Stimulated activated CD4-positive, alpha-beta T cell treated with anti-CD3 and anti-CD28 coated beads, Interleukin-15, amount 100 ng/mL, for 1 hour (primary cell): ENCODE measurements at places on chromosomes 1 and 21.

GRCh38 chr1:57854436-57854835, 430.6 kb upstream of the DAB1 start:
- no peak for DNase-seq

DNA sequence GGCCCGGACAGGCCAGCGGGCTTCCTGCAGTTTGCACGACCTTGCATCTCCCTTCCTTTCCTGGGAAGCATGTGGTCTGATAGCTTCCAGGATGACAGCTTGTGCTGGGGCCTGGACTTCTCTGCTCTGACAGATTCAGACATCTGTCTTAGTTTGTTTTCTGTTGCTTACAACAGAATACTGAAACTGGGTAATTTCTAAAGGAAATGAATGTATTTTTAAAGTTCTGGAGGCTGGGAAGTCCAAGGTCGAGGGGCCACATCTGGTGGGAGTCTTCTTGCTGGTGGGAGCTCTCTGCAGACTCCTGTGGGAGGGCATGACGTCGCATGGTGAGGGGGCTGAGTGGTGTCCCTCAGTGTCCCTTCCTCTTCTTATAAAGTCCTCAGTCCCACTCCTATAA, 35.3 kb upstream of the TENT5B start:
- DNase-seq, result no peak

DNA sequence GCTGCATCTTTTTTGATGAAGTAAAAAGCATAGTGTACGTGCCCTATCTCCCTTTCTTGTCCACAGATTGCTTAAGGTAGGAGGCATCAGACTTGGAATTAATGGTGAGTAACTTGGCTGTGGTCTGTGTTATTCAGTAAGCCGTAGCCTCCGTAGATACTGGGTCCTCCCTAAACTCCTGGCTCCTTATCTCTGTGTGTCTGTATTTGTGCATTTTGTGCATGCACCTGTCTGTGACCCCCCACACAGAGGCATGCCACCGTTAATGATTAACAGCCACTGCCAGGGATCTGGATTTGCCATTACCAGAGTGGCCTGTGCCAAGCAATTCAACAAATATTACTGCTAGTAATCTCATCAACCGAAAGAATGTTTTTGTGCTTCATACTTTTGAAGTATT, 31.9 kb downstream of the MAP3K21 start:
- no peak for DNase-seq

DNA sequence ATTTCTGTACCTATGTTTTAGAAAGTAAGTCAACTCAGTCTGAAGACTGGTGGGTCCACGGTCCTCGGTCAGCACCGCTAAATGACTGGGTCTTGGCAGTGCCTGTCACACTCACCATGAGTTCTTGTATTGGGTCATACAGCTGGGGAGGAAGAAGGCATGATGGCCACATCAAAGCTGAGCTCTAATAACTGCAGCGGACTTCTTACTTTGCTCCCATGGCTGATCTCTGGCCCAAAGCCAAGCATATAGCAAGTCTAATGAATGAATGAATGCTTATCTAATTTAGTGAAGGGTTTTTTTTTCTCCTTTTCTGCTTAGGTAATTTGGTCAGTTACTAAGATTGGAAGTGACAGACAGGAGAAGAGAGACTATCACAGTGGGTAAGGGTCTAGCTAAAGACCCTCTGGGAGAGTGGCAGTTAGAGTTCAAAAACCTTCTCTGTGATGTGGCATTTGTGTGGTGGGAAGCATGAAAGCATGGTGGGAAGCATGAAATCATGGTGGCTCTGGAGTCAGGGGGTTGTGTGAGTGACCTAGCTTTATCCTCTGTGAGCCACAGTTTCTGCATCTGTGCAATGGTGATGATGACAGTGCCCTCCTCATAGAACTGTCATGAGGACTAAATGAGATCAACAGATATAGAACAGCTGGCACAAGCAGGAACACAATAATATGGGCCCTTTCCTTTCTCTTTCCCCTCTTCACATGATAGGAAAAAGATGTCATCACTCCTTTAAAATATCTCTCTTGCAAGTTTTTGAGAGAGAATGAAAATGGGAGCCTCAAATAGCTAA, 78.9 kb upstream of the JAK1 start:
- DNase-seq, result no peak

DNA sequence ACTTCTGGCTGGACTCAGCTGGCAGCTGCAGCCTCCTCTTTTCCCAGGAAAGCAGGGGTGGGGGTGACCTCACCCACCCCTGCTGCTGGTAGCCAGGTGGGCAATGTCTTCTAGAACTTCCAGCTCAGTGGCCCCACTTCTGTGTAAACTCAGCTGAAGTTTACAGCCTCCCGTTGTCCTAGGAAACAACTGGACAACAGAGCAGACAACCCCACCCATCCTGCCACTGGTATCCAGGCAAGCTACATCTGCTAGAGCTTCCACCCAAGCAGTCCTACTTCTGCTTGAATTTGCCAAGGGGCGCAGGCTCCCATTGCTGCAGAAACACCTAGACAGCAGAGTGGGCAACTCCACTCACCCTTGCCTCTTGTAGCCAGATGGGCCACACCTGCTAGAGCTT, 309.6 kb upstream of the BEND5 start:
- DNase-seq, result no peak

DNA sequence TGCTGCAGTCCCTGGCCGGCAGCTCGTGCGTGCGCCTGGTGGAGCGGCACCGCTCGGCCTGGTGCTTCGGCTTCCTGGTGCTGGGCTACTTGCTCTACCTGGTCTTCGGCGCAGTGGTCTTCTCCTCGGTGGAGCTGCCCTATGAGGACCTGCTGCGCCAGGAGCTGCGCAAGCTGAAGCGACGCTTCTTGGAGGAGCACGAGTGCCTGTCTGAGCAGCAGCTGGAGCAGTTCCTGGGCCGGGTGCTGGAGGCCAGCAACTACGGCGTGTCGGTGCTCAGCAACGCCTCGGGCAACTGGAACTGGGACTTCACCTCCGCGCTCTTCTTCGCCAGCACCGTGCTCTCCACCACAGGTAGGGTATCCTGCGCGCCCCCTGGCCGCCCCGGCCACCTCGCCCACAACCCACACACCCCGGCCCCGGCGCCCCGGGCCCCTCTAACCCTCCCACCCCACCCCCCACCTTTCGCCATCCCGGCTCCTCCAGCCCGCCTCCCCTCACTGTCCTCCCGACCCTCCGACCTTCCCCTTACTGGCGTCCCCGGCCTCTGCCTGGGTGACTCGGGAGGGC, 352 bp downstream of the KCNK1 start:
- no peak for DNase-seq

GRCh38 chr1:80444171-80444570, 1356.6 kb upstream of the ADGRL2 start:
- DNase-seq, result no peak

GRCh38 chr1:88552226-88552625, 131.8 kb upstream of the PKN2 start:
- no peak for DNase-seq

- DNase-seq, result no peak
Measured at GRCh38 chr1:165439330-165439729, 5.6 kb downstream of the RXRG start.

GRCh38 chr1:206716159-206716869, 31.6 kb downstream of the MAPKAPK2 start:
- no peak for DNase-seq

DNA sequence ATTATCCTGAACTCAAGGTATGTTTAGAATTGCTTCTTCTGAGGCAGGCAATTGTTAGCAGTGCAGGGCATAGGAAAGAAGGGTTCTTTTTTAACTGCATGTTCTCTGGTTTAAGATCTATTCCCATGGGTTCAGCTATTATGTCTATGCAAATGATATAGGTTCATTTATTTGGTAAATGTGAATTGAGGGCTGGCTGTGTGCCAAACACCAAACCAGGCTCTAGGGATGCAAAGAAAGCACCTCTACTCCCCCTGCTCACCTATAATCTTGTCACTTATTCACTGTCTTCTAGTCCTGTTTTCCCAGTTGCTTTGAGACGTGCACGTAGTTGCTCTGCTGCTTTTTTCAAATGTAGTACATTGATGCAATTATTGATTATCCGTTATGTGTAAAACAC, 691 bp upstream of the KIFAP3 start:
- no peak for DNase-seq

DNA sequence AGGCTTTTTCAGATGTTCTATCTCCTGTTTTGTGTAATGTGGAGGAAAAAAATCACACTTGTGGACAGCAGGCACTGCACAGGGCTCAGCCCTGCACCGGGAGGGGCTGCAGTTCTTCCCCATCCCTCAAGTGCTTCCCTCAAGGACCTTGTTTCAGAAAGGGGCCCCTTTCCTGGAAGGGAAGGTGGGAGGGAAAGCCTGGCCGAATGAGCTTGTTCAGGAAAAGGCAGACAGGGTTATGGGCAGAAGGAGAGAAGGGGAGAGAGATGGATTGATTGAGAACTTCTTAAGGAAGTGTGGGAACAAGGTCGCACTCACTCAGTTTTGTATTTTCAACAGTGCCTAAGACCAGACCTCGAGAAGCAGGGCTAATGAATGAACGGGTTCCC, 41.2 kb downstream of the OLFML2B start:
- no peak for DNase-seq

DNA sequence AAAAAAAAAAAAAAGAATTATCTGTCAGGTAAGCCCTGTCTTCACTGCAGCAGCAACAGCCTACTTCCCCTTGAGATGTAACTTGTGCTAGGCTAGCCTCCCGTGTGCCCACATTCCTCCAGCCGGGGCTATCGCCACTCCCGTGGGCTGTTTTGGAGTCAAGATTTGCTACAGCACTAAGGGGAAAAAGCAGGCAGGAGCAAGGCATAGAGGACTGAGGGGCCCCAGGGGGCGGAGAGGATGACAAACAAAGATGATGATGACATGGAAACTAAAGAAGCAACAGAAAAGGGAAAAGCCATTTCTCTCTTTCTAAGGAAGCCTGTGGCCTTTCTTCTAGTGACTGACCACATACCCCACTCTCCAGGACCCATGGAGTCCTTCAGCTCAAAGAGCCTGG, 1.9 kb downstream of the TNFAIP8L2 start:
- peak; percentile 33 for DNase-seq

DNA sequence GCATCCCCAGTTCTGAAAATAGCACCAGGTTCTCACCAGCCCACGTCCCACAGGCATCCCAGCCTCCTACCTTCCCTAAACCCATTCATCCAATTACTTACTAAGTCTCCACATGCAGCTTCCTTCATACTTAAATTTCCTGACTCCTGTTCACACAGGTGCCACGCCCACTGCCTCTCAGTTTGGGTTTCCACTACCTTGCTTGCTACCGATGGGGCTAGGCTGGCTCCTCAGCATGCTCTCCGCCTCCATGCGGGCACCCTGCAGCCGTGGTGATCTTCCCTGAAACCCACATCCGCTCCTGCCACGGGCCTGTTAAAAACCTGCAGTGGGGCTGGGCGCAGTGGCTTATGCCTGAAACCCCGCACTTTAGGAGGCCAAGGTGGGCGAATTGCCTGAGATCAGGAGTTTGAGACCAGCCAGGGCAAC, 70.4 kb upstream of the ANGPTL1 start:
- no peak for DNase-seq

GRCh38 chr1:54748094-54748835, 16.1 kb downstream of the PARS2 start:
- no peak for DNase-seq

GRCh38 chr1:67441183-67441582, 11.0 kb upstream of the SERBP1 start:
- DNase-seq, result no peak

DNA sequence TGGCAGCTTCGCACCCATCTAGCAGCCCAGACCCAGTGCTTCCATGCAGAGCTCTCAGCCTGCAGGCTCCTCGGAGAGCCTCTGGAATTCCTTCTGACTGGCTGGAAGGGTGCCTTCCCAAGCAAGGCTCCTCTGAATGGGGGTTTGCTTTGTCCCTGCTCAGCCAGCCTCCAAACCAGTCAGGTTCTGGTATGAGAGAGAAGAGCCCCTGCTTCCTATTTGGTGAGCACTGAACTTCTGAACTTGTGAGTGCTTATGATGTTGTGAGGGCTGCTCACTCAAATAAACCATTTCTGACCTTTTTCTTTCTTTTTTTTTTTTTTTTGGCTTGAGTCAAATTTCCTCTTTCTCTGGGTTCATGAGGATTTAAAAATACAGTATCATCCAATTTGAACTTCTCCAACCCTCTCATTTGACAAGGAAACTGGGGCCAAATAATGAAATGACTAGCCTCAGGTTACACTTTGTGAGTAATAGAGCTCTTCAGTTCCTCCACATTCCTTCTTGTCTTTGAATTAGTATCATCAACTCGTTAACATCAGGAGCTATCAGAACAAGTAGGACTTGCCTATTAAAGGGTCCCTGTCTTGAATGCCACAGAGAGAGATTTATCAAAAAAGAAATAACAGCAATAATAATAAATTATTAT, 39.6 kb downstream of the GFI1 start:
- no peak for DNase-seq

- no peak for DNase-seq
Measured at GRCh38 chr1:43152866-43153265, 19.2 kb downstream of the EBNA1BP2 start.

DNA sequence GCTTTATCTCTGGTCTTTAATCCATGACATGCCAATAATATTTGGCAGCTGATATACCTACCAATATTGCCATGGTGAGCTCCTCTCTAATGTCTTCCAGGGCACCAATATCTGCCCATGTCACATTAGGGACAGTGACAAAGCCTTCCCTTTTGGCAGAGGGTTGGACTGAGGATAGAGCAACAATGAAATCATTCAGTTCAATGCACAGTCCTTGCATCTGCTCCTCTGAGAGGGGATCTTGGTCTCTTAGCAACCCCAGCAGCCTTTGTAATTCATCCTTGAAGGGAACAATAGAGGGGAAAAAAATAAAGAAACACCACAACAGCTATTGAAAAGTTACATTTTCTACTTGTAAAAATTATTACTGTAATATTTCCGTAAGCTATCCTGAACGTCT, 42.3 kb downstream of the NVL start:
- no peak for DNase-seq

GRCh38 chr1:203040513-203041275, 14.4 kb downstream of the PPFIA4 start:
- no peak for DNase-seq

DNA sequence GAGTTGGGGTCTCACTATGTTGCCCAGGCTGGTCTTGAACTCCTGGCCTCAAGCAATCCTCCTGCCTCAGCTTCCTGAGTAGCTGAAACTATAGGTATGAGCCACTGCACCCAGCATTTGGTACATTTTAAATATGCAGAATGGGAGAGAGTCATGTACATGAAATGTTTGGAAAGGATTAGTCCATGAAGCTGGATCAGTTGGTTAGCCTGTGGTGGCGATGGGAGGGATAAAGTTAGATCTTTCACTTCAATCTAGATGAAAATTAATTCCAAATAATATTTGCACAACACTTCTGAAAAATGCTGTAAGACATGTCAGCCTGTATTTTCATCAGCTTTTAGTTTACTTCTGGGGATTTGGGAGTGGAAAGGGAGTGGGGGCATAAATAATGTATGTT, 188.9 kb downstream of the HUNK start:
- DNase-seq, result no peak

DNA sequence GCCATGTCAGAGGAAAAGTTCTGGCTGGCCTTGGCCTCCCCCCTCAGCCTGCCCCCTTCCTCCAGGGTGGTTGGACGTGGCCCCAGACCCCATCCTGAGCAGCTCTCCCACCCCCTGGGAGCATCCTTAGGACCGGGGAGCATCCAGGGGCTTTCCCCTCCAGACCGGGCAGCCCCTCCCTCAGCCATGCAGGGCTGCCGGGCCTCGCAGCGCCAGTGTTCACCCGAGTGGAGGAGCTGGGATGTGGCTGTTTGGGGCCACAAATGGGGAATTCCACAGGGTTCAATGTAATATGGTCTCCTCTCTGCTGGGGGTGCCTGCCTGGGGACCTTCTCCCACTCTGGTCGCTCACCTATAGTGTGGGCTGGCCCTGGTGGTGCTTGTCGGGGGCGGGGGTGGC, 4.2 kb upstream of the PFKL start:
- DNase-seq, result no peak

- DNase-seq, result no peak
Measured at GRCh38 chr21:44273046-44273445, 11.3 kb upstream of the DNMT3L start.
